ENCODE measurements at places on chromosomes 2 and 18.

DNA sequence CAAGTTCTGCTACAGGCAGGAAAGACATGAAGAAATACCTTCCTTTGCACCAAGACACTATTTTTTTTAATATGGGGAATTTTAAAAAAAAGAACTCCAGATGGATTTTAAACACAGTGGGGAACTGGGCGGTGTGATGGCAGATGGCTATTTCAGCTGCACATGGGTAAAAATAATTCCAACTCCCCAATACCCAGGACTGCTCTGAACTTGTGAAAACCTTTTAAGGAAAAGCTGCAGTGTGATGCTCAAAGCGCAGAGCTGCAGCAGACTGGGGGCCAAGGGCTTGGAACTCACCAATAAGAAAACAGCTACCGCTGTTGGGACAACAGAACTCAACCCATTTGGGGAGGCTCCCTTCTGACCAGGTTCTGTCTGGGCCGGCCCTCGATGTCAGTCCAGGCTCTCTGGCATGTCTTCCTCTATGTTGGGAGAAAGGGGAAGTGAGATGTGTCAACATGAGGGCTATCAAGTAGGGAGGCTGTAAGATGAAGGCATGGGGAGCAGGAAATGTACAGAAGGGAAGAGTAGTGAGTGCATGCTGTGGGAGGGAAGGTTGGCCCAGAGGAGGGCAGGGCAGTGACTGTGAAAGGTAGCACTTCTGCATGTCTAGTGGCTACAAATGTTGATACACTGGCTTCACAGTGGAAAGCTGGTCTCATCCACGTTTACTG is 64.0 kb upstream of the SLC14A2 start:
- H3K4me3 ChIP-seq = no peak overlapping the region
- H3K36me3 ChIP-seq = no peaks in the 10 kb centered on the region
- no peak overlapping the region for H3K27ac ChIP-seq
- H3K27me3 ChIP-seq = peaks cover 14% of the 10 kb centered on the region

- peaks cover 12% of the 10 kb centered on the region for H3K27me3 ChIP-seq
- DNase-seq = no peak
- no peaks in the 10 kb centered on the region for H3K36me3 ChIP-seq
These were observed 84.0 kb downstream of the RDH14 start for GRCh38 chr2:18476484-18476883.

DNA sequence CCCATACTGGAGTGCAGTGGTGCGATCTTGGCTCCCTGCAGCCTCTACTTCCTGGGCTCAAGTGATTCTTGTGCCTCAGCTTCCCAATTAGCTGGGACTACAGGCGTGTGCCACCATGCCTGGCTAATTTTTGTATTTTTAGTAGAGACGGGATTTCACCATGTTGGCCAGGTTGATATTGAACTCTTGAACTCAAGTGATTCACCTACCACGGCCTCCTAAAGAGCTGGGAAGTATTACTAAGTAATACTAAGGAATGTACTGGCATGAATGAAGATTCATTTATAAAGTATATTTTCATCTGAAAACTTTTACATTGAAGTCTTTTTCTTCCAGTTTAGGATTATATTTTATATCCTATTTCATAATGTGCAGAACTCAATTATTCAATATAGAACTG is 38.1 kb downstream of the NUP35 start:
- DNase-seq = no peak
- no peaks in the 10 kb centered on the region for H3K27me3 ChIP-seq
- peaks cover 86% of the 10 kb centered on the region for H3K36me3 ChIP-seq
- H3K27ac ChIP-seq = no peak overlapping the region
- H3K4me1 ChIP-seq = no peaks in the 10 kb centered on the region

- no peaks in the 10 kb centered on the region for H3K27me3 ChIP-seq
- H3K27ac ChIP-seq = no peak overlapping the region
- H3K4me1 ChIP-seq = no peaks in the 10 kb centered on the region
- H3K36me3 ChIP-seq = peaks cover 89% of the 10 kb centered on the region
These were observed 43.0 kb downstream of the NDUFAF7 start for GRCh38 chr2:37274359-37274965.

- H3K36me3 ChIP-seq = no peaks in the 10 kb centered on the region
- H3K27ac ChIP-seq = no peak overlapping the region
- no peaks in the 10 kb centered on the region for H3K4me1 ChIP-seq
- peaks cover 16% of the 10 kb centered on the region for H3K27me3 ChIP-seq
- no peak for DNase-seq
These were observed 46.2 kb downstream of the LHCGR start for GRCh38 chr2:48709096-48710034.

DNA sequence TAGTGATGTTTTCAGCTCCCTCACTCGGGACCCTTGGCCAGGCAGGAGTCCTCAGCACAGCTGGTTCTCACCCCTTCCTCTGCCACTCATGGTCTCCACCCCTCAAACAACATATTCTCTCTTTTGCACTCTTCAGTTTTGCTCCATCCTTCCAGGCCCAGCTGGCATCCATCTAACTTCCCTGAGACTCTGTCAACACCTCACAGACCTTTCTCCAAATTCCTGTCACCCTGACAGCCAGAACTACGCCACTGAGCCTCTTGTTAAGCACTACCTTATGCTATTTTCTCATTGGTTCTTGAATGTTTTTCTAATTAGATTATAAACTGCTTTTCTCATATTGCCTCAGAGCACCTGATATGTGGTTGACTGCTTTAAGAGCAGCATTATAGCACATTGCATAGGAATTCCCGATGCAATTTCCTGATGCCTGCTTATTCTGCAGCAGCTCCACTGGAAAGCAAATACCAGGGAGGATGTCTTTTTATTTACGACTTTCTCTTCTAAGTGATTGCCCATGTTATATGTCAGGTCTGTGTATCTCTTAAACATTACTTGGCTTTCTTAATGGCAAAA is 12.4 kb upstream of the INO80C start:
- DNase-seq = no peak
- no peak overlapping the region for H3K27ac ChIP-seq
- peaks cover 12% of the 10 kb centered on the region for H3K27me3 ChIP-seq
- H3K4me3 ChIP-seq = no peak overlapping the region
- no peaks in the 10 kb centered on the region for H3K4me1 ChIP-seq

- no peak overlapping the region for H3K4me3 ChIP-seq
- H3K36me3 ChIP-seq = no peaks in the 10 kb centered on the region
- peaks cover 5% of the 10 kb centered on the region for H3K27me3 ChIP-seq
- no peaks in the 10 kb centered on the region for H3K4me1 ChIP-seq
- no peak overlapping the region for H3K27ac ChIP-seq
These were observed 114.4 kb upstream of the DTNA start for GRCh38 chr18:34595690-34596089.

DNA sequence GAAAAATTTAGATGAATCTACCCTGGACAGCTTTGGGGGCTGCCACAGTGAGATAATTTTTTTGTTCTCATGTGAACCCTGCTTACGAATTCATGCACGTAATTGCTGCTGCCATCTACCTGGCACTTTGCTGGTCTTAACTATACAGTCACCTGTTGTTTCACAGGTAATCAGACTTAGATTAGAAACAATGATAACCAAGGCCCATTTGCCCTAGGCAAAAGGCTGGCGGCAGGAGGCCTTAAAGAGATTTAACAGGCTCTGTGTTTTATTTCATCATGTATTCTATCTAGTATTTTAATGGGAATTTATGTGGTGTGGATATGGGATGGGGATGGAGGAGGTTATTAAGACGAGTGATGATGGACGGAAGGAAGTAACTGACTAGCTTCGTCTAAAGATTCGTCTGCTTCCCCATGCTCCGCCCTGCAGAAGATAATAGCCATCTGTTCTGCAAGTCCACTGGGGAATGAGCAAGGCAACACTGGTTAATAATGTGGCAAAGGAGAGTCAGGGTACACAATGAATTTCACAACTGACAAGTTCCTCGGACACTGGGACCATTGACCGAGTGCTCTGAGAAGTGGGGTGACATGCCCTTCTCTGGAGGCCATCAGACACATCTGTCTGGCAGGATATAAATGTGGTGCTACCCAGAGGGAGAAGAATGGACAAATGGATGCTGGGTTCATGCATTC is 291.8 kb upstream of the TNP1 start:
- H3K27ac ChIP-seq = no peak overlapping the region
- no peak overlapping the region for H3K4me3 ChIP-seq
- no peak for DNase-seq
- H3K27me3 ChIP-seq = peaks cover 16% of the 10 kb centered on the region

- peaks cover 18% of the 10 kb centered on the region for H3K36me3 ChIP-seq
- no peaks in the 10 kb centered on the region for H3K27me3 ChIP-seq
- H3K4me1 ChIP-seq = no peaks in the 10 kb centered on the region
- H3K27ac ChIP-seq = no peak overlapping the region
- no peak for DNase-seq
- H3K4me3 ChIP-seq = no peak overlapping the region
These were observed 15.0 kb downstream of the MGAT4A start for GRCh38 chr2:98715812-98716451.
